ENCODE measurements at places on chromosomes 5 and 9.

- DNase-seq, result no peak
Measured at GRCh38 chr9:130373679-130374325, 71.0 kb upstream of the ASS1 start.

GRCh38 chr9:108861464-108861863 is 602 bp upstream of the ACTL7A start:
- no peak for DNase-seq

DNA sequence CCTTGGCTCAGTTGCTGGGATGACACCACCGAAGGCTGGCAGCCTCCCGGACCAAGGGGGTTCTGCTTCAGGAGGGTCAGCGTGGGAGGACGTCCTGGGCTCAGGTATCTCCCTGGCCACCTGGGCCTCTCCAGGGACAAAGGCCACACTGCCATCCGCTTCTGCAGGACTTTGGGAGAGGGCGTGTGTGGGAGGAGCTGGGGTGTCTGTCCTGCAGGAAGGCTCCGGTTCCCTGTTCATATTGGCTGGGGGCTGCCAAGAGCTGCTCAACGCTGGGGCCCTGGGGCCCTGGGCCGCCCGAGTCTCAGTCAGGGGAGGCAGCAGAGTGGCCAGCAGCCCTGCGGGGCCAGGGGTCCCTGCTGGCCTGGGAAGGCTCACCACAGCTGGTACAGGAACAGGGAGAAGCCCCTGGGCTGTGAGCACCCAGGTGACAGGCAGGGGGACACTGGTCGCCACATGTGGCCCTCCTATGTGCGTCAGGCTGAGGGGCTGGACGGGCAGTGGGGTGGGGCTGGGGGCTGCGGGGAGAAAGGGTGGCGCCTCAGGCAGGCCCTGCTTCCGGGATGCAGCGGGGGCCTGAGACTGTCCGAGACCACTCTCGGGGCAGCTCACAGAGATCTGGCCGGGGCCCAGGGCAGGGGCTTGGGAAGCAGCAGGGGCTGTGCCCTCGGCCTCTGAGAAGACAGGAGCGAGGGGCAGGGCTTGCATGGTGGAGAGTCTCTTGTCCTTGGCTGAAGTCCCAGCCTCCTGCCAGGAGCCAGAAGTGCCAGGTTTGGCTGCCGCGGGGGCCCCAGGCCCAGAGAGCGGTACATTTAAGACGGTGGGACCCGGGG is 4.9 kb upstream of the CARD9 start:
- no peak for DNase-seq

GRCh38 chr5:40397091-40397490 is 282.6 kb upstream of the PTGER4 start:
- DNase-seq, result no peak

GRCh38 chr9:137611623-137612609 is 6.4 kb downstream of the ARRDC1 start:
- DNase-seq, result peak; percentile 19

DNA sequence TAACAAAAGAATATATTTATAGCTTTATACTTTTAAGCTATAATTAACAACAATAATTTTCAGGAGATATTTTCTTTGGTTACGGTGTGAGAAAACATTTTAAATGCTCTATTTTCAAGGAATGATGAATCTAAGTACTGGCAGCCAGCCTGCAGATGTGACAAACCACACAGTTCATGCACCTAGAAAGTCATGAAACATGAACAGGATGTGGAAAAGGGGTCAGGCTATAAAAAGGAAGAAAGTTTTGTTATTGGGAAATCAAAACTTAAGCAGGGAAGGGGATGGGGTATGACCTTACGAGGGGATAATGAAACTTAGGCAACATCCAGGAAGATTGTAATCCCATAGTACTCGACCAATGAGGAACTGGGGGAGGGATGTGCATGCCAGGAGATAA is 508.7 kb upstream of the GRAMD2B start:
- no peak for DNase-seq

- no peak for DNase-seq
Measured at GRCh38 chr9:98442541-98442940, 187.1 kb upstream of the TBC1D2 start.

DNA sequence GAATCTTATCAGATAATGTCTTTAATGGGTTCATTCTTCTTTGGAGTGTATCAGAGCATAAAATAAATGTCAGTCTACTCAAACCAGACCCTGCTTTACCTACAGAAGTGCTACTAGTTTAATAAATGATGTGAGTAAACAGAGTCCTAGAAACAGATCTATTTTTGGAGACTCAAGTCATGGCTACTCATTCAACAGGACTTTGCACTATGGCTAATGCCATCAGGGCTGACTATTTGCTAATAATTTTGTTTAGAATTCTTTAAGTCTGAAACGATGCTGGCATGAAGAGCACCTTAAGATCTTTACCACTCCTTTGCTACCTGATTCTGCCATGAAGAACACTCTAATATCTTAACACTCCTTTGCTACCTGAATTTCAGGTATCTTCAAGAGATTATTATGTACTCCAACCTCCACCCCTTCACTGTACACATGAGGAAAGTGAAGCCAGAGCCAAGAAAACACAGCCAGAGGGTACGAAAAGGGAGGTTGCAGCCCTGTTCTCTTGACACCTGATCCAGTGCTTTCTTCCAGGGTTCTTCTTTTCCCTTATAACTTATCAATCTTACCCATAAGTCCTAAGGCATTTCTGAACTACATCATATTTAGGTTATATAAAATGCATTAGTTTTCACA is 62.4 kb downstream of the ZNF608 start:
- no peak for DNase-seq

DNA sequence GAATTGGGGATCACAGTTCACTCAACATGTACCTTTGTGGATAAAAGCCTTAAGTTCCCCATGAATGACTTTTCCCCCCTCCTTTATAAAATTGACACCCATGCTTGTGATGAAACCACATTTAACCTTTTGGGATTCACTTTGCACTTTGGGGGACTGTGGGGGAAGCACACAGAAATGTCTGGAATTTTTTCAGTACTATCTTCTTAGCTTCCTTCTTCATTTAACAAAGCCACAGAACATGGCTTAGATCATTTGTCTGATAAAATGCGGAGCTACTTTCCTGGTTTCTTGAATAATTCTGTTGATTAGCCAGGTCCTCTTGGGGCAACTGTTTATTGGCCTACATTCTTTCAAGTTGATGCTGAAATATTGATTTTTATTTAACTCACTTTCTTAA is 29.9 kb downstream of the TNFSF15 start:
- no peak for DNase-seq

DNA sequence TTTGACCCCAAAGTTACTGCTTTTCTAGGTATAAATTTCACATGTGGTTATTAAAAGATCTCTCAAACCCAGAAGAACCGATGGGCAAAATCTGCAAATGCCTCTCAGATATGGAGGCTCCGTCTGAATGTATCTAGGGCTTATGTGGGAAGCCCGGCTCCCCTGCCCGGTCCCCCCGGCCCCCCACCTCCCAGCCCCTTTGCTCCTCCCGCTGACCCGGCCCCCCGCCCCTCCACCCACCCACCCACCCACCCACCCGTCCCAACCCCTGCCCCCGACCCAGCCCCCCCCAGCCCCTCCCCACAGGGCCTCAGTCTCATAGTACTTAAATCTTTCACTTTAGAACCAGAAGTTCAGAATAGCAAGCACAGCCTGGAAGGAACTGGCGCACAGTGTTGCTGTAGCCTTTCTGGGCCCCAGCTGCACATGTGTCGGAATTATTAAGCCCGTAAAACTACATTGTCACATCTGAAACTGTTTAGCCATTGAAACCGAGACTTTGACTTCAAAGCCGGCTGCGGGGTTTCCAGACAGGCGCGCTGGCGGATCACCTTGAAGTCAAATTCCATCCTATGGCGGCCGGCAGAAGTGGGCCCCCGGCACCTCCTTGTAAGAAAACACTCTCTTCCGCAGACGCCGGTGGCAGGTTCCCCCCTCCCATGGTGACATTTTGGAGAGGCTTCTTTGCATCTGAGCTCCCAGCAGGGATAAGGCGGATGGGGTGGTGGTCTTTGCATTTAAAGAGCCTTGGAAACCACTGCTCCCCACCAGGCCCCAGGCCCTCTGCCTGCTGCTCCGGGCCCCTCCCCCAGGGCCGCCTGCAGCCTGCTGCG is 12.8 kb downstream of the NKD2 start:
- no peak for DNase-seq

DNA sequence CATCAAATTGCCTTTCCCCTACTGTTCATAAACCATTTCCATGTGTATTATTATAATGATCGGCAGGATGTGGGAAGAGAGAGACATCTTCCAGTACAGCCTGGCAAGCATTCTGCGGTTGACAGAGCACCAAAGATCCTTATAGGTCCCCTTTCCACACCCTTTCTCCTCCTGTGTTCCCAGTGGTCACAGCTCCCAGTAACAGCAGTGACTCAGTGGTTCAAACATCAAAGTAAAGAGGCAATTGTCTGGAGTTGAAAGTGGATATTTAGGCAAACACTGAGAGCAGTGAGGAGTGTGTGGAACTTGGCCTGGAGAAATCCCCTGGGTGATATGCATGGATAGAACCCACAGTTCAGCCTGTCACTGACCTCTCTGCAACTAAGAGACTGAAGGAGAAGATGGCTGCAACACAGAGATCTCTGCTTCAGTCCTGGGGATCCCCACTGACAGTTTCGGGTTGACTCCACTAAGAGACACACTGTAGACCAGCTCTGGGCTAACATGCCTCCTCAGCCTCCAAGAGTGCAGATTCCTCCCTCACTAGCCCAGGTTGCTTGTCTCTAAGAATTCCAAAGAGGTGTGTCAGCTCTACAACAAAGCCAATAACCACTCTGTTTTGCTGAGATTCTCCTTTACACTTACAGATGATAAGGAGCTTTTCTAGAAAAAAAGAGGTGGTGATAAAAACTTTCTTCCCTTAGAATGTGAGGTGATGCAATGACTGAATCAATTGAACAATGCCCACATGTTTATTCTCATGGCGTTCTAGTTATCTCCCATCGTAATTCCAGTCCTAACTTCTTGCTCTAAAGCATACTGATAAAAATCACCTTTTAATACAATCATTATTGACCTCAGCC is 94.4 kb upstream of the IL6ST start:
- peak; percentile 29 for DNase-seq

- DNase-seq, result peak; percentile 94
Measured at GRCh38 chr5:98773464-98774191, at the start of gene RGMB. Gene RGMB (plus strand): TSS chr5:98773663. CDS start chr5:98774071, 408 bp downstream.
